ENCODE measurements at places on chromosomes 12 and 14. TPM values are rescaled to one million over a fixed set of nuclear protein-coding genes. Genes with fewer than 3 reads are reported as not detected.

NPAS3 gene
- not detected for total RNA-seq

HIP1R gene
- total RNA-seq: 9.6 TPM

GALNT6 gene
- 10.5 TPM for total RNA-seq

NPFF gene
- not detected for total RNA-seq

SLC25A21 gene
- under 0.01 TPM for total RNA-seq

HSPA2 gene
- 19.2 TPM for total RNA-seq

ADAM21 gene
- 0.29 TPM for total RNA-seq

PLEKHG7 gene
- total RNA-seq: not detected

CD4 gene
- total RNA-seq: 0.57 TPM

CELA1 gene
- total RNA-seq: not detected

CATSPERB gene
- total RNA-seq: not detected

PTPRQ gene
- 0.22 TPM for total RNA-seq

APEX1 gene
- 70.2 TPM for total RNA-seq

MDM2 gene
- total RNA-seq: 294 TPM

ADAM20 gene
- total RNA-seq: 1.4 TPM

Measured in placental pericyte (primary cell).